ENCODE measurements at places on chromosomes 2 and 18. TPM values are rescaled to one million over a fixed set of nuclear protein-coding genes. Genes with fewer than 3 reads are reported as not detected.

The PTPRN gene
- total RNA-seq = 58.1 TPM

The ANKRD30BL gene
- not detected for total RNA-seq

The RMND5A gene
- 27.6 TPM for total RNA-seq

The ADAM23 gene
- total RNA-seq = 9.9 TPM

The PLEKHM3 gene
- 11.7 TPM for total RNA-seq

The CFAP210 gene
- not detected for total RNA-seq

The ABCB11 gene
- total RNA-seq = not detected

The SMAD7 gene
- 33.1 TPM for total RNA-seq

The PTGR3 gene
- total RNA-seq = 19.6 TPM

The FOXI3 gene
- not detected for total RNA-seq

The SKA1 gene
- 9.9 TPM for total RNA-seq

Data from uterine smooth muscle cell (primary cell).